ENCODE measurements at places on chromosomes 7 and 10.

DNA sequence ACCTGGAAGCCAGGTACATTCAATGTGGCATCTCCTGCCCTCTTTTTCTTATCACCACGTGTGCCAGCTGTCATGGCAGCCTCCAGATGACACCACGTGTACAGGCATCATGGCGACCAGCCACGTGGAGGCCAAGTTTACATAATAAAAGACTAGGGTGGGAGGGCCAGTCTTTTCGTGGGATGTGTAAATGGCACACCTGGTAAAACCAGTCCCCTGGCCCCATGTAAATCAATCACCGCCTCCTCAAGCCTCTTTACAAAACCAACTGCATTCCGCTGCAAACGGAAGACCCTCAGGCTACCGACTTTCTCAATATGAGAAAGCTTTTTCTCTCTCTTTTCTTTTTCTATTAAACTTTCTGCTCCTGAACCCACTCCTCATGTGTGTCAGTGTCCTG, 65.1 kb upstream of the PHF14 start:
- DNase-seq: no peak

GRCh38 chr10:105149371-105149891, 508.3 kb downstream of the SORCS3 start:
- DNase-seq: no peak

DNA sequence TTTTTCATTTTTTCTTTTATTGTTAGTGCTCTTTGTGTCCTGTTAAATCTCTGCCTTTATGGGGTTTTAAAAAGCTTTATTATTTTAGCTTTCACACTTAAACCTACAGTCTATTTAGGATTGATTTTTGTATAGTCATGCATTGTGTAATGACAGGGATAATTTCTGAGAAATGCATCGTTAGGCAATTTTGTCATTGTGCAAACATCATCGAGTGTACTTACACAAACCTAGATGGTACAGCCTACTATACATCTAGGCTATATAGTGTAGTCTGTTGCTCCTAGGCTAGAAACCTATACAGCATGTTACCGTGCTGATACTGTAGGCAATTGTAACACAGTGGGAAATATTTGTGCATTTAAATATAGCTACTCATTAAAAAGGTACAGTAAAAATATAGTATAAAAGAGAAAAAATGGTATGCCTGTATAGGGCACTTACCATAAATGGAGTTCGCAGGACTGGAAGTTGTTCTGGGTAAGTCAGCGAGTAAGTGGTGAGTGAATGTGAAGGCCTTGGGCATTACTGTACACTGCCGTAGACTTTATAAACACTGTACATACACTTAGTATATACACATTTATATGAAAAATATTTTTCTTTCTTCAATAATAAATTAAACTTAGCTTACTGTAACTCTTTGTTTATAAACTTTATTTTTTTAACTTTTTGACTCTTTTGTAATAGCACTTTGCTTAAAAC, 16.0 kb downstream of the UBE2D1 start:
- DNase-seq: no peak

DNA sequence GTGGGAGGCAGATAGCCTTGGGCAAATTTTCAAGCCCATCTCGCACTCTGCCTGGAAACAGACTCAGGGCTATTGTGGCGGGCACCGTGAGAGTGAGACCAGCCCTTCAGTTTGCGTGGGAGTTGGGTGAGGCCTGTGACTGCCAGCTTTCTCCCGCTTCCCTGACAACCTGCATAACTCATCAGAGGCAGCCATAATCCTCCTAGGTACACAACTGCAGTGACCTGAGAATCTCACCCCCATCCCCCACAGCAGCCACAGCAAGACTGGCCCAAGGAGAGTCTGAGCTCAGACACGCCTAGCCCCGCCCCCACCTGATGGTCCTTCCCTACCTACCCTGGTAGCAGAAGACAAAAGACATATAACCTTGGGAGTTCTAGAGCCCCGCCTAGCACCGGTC, 275.4 kb downstream of the GRID1 start:
- no peak for DNase-seq

- no peak for DNase-seq
These were observed 74.3 kb downstream of the SAMD9 start for GRCh38 chr7:93043385-93043985.

- no peak for DNase-seq
These were observed 296.8 kb upstream of the ZMIZ1 start for GRCh38 chr10:78771808-78772455.

DNA sequence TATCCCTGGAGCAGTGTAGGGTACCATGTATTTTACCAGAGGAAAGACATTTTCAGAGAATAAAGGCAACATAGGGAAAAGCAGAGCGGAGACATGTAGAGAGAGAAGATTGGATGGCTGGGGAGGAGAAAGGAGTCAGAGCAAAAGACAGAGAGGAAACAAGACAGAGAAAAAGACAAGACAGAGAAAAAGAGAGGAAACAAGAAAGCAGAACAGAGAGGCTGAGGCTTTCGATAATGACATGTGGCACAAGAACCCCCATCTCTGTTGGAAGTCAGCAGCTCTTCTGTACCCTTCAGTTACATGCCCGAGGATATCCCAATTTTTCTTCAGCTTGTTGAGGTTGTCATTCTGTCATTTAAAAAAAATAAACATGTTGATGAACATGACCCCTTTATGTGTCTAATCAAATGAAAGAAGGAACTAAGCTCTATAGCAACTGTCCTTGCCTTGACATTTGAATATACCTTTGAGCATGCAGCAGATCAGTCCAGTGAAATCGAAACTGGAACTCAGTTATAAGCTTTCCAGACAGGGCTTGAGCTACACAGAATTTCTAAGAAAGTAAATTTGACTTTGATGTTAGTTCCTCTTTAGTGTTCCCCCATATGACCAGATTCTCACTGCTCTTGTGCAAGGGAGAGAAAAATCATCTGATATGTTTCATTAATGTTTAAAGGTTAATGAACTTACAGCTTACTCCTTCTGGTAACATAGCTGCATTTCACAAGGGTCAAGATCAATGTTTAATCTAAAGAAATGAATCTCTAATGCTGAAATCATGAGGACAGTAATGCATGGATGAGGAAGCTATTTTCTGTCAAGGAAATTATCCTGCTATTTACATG, 75.1 kb upstream of the SP4 start:
- DNase-seq: no peak
